Sigmoid colon (tissue), 7 donors: ENCODE measurements at places on chromosomes 7 and 10.

DNA sequence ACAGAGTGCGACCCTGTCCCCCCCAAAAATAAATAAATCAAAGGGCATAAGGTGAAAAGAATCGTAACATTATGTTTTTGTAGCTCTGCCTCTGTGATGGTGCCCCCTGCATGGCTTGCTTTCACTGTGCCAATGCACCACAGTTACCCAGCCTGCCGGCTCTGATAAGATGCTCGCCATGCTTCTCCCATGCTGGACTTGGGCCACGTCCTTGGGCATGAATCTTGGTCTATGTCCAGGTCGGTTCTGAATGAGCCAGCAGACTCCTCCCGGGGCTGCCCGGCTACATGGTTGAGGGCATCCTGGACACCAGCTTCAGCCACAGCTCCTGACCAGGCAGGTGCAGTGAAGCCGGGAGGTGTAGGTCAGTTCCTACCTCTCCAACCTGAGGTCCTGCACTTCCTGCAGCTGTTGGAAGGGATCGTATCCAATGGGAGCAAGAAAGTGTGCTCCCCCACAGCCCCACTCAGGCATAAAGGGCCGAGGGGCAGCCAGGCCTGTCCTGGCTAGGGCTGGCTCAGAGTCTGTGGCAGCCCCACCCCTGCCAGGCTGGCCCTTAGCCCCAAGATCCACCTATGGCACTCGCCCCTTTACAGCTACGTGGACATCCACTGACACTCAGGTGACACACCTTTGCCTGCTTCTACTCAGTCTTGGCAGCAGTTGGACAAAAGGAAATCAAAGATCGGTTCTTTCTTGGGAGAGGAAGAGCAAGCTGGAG is 34.1 kb downstream of the CHST3 start:
- no peak for DNase-seq

DNA sequence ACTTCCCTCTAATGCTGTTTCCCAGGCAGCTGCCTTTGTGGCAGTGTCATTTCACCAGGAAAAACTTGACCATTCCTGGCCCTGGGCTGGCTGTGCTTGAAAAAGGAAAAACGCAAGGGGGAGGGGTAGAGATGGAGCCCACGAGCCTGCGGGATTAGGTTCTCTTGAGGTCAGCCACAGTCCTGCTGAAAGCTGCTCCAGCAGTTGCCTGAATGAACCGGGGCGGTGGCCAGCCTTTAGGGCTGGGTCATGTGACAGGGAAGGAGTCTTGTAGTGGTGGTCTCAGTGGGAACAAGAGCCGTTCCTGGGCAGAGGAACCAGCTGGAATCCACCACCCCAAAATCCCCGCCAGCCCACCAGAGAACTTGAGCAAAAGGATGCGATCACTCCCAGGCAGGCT is 51.2 kb upstream of the LRRC4 start:
- no peak for DNase-seq

DNA sequence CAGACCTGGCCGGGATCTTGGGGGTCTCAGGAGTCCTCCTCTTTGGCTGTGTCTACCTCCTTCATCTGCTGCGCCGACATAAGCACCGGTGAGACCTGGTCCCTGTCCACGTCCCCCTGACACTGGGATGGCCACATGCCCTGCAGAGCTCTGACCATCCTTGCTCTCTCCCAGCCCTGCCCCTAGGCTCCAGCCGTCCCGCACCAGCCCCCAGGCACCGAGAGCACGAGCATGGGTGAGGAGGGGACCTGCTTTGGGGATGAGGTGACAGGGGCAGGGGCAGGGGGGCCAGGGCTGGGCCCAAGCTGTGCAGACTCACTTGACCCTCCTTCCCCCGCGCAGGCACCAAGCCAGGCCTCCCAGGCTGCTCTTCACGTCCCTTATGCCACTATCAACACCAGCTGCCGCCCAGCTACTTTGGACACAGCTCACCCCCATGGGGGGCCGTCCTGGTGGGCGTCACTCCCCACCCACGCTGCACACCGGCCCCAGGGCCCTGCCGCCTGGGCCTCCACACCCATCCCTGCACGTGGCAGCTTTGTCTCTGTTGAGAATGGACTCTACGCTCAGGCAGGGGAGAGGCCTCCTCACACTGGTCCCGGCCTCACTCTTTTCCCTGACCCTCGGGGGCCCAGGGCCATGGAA is 959 bp downstream of the PVRIG start:
- no peak for DNase-seq

GRCh38 chr7:18437101-18437500 is 58.4 kb upstream of the HDAC9 start:
- no peak for DNase-seq

- no peak for DNase-seq
These were observed 64.0 kb downstream of the PDZD8 start for GRCh38 chr10:117311261-117311660.

GRCh38 chr10:75181073-75181472 is 29.5 kb upstream of the VDAC2 start:
- no peak for DNase-seq

DNA sequence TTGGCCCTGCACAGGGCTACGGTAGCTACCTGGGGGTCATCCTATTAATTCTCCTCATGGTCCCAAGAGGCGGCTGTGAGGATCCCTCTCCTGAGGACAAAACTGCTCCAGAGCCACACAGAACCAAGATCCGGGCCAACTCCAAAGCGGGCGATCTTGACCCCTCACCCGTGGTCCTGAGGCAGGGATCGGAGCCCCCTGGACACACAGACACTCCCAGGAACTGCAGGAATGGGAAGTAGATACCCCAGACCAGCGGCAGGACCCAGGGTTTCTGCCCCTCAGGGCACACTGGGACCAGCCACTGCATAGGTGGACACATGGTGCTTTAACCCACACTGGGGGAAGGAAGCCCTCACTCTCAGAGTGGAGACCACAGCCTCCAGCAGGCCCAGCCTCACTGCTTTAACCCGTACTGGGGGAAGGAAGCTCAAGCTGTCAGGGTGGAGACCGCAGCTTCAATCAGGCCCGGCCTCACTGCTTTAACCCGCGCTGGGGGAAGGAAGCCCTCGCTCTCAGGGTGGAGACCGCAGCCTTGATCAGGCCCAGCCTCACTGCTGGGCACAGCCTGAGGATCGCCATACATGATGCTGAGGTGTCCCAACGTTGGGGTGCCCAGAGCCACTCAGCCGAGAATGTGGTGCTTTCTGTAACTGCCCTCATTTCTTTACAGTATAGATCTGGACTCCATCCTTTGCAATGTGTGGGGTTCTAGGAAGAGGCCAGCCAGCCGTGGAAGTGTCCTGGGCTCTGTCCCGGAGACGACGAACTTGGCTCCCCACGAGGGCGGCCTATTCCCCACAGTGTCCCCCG is 60.1 kb downstream of the DIP2C start:
- no peak for DNase-seq

DNA sequence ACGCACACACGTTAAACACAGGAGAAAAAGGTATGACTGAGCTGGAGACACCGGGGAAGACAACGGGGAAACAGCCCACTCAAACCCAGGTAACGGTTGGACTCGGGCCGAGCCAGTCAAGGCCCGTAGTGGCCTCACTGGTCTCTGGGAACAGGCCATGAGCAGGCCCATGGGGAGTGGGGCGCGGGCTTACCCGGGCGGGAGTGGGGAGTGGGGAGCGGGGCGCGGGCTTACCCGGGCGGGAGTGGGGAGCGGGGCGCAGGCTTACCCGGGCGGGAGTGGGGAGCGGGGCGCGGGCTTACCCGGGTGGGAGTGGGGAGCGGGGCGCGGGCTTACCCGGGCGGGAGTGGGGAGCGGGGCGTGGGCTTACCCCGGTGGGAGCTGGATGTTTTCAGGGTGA is 11.5 kb downstream of the INTS1 start:
- no peak for DNase-seq

- DNase-seq: no peak
These were observed 310.4 kb downstream of the CTNNA3 start for GRCh38 chr10:67385566-67385965.

DNA sequence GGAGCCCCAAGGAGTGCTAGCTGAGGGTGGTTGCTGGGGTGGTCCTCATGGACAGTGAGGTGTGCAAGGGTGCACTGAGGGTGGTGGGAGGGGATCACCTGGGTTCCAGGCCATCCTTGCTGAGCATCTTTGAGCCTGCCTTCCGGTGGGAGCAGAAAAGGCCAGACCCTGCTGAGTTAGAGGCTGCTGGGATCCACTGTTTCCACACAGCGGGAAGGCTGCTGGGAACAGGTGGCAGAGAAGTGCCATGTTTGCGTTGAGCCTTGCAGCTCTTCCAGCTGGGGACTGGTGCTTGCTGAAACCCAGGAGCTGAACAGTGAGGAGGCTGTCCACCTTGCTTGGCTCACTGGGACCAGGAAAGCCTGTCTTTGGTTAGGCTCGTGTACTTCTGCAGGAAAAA is 34.9 kb downstream of the PRF1 start:
- DNase-seq: peak; percentile 40

DNA sequence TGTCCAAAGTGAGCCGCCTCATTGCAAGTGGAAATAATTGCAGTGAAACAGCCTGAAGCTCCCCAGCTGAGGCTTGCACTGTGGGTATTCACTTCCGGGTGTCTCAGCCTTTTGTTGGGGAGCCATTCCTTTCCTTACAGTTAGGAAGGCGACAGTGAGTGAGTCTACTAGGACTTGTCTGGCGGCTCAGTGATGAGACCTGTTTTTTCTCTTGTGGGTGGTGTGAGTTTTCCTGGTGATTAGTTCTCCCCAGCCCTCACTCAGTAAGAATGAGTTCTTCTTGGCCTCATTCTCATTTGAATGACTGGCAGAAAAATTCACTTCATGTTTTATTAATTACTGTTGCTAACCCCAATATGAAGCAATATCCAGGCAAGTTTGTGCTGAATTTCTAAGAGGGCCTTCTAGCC is 2.6 kb downstream of the PGAM1 start:
- no peak for DNase-seq

- no peak for DNase-seq
These were observed 206.1 kb downstream of the CHRM2 start for GRCh38 chr7:137074391-137075030.

GRCh38 chr7:36216063-36216684 is 63.1 kb downstream of the EEPD1 start:
- DNase-seq: no peak

GRCh38 chr7:115135769-115136410 is 214.0 kb downstream of the MDFIC start:
- no peak for DNase-seq

DNA sequence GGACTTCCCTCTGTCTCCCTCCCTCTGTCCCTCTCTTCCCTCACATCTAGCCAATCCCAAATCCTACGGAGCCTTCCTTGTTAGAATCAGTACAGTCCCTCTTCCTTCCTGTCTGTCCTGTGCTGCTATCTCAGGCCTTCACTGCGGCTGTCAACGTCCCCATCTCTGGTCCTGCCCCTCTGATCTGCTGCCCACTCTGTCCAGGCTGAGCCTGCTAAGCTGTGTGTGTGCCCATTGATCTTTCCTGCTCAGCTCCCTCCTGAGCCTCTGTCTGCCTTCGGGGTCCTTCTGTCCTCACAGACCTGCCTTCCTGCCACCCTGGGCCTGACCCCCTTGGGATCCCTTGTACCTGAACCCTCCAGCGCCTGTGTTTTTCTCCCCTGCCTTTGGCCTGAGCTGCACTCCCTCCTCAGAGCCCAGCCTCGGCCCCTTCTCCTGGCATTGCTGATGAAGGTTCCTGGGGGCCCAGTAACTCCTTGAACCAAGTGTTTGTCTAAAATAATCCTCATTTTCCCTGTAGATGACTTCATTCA is 182.1 kb upstream of the SHH start:
- DNase-seq: no peak

DNA sequence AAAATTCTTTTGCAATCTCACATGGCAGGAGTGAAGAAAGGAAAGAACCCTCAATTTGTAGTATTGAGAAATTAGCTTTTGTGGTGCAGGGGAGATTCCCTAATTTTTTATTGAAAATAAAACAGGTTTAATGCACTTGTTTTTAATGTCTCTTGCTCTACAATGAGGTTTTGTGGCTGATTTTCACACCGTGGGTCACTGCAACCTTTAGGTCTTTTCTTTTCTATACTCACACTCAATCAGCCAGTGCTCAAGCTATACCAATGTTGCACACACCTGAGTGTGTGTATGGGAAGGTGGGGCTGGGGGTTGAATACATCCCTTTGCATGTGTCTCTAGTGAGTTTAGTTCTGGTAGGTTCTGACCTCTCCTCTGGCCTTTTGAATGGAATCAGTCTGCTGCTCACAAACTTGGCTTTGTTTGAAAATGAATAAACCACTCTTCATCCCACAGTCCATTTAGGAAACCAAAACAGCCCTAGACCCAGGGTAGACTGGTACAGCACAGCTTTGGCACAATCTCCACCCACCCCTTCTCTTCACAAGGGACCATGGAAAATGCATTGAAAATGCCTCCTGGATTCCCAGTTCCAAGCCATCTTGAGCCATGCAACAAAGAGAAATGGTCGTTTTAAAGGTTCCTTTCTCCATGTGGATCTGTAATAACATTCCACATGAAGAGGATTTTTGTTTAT is 411.5 kb downstream of the SFMBT2 start:
- DNase-seq: no peak

- no peak for DNase-seq
These were observed 3.0 kb downstream of the BUB3 start for GRCh38 chr10:123157210-123157609.

DNA sequence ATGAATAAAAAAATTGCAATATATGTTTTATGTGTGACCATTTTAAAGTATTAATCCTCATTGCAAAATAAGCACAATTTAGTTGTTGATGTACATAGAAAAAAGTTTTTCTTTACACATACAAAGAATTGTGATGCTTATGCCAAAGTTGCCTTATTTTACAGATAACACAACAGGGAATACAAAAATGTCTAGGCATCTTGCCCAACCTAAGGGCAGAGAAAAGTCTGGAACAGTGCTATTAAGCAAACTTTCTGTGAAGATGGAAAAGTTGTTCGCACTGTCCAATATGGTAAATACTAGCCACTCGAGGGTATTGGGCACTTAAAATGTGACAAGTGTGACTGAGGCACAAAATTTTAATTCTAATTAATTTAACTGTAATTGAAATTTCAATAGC is 190.2 kb upstream of the HGF start:
- no peak for DNase-seq

DNA sequence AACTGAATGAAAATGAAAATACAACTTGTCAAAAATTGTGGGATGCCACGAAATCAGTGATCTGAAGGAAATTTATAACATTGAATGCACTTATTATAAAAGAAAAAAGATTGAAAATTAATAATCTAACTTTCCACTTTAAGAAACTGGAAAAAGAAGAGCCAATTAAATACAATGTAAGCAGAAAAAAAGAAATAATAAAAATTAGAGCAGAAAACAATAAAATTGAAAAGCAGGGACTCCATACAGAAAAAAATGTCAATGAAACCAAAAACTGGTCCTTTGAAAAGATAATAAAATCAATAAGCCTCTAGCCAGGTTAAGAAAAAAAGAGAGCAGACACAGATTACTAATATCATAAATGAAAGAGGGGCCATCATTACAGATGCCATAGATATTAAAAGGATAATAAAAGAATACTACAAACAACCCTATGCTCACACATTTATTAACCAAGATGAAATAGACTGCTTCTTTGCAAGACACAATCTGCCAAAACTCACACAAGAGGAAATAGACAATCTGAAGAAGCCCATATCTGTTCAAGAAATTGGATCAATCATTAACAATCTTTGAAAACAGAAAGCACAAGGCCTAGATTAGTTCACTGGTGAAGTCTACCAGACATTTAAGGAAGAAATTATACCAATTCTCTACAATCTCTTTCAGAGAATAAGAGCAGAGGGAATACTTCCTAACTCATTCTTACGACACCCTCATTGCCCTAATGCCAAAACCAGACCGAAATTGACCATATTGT is 233.8 kb upstream of the NEBL start:
- DNase-seq: no peak
